ENCODE measurements at places on chromosomes 1 and 21.

- DNase-seq: no peak
Measured at GRCh38 chr1:68799096-68799495, 302.2 kb upstream of the DEPDC1 start.

GRCh38 chr1:7039590-7040220 is 254.5 kb downstream of the CAMTA1 start:
- no peak for DNase-seq

DNA sequence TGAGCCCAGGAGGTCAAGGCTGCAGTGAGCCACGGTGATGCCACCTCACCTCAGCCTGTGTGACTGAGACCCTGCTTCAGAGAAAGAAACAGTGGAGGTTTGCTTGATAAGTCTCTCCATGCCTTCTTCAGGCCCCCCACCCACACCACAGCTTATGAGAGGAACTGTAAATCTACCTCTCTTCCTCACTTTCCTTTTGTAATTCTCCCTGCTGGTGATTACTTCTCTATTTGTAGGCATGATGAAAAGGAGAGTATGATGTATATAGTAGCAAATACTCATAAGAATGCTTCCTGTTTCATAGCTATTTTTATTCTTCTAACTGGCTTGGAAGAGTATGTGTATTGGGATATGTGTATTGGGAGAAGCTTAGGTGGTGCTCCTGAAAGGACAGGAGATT is 186.3 kb downstream of the VPS13D start:
- no peak for DNase-seq

DNA sequence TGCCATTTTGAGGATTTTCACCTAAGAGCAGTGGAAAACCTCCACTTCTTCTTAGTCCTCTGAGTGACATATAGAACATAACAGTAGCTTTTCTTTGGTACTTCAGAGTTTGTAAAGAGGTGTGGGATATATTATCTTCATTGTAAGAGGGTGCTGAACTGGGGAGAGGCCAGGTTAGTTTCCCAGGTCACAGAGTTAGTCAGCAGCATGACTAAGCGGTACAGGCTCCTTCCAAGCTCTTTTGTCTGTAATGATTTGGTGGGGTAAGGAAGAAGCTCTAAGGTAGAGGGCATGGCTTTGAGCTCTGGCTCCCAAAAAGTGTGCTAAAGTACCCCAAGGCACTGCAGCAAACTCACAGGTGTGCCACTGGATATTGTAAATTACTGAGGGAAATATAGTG is 325.0 kb upstream of the PLXNA2 start:
- no peak for DNase-seq

DNA sequence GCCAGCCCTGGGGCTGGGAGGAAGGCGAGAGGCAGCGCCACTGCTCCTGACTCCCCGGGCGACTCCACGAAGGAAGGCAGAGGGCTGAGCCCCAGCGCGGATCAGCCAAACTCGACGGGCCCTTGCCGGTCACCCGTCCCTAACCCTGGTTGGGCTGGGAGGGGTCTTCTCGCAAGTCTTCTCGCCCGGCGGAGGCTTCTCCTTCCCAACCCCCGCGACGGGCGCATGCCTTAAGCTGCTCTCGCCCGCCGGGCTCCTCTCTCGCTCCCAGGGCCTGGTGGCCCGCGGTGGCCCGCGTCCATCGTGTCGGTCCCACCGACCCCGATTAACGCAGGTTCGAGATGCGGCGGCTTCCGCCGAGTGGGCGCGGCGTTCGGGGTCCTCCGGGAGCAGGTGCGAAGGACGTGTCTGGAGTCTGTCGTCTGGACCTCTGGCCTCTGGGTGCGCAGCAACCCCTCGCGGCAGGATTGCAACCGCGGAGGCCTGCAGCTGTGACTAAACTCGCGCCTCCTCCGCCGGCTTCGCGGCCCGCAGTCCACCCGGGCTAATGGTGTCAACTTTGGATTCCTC is 29.0 kb upstream of the PPM1J start:
- no peak for DNase-seq

GRCh38 chr1:183687546-183688304 is 34.6 kb upstream of the APOBEC4 start:
- no peak for DNase-seq

DNA sequence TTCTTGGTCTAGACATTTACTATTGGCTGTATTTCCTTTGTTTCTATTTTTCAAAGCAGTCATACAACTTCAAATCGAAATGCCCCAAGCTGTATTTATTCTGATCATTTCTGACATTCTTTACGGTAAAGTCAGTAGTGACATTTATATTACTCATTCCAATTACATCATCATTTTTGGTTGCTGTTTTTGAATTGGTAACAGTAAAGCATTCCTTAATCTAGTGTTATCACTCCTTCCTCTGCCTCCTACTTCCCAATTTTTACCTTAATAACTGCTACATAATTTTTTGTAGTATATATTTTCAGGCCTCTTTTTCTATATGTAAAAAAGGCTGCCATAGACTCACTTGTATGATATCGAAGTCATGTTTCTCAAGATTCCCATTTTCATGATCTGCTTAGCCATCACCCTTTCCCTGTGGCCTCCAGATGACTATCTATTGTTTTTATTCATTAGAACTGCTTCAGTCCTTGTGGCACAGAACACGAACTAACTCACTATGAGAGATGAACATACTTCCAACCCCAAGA is 167.2 kb downstream of the RUNX1 start:
- no peak for DNase-seq

- DNase-seq: no peak
Measured at GRCh38 chr21:34047835-34048234, 25.5 kb upstream of the MRPS6 start.

- peak; percentile 70 for DNase-seq
Measured at GRCh38 chr1:27357281-27358037, 9.3 kb downstream of the MAP3K6 start.

- no peak for DNase-seq
Measured at GRCh38 chr1:223007935-223008334, 135.1 kb downstream of the TLR5 start.

GRCh38 chr1:62070384-62071011 is 124.2 kb upstream of the L1TD1 start:
- no peak for DNase-seq

All from stimulated activated CD8-positive, alpha-beta memory T cell treated with anti-CD3 and anti-CD28 coated beads, Interleukin-4, amount 100 ng/mL, for 1 hour (primary cell).